ENCODE measurements at places on chromosomes 7 and 10.

DNA sequence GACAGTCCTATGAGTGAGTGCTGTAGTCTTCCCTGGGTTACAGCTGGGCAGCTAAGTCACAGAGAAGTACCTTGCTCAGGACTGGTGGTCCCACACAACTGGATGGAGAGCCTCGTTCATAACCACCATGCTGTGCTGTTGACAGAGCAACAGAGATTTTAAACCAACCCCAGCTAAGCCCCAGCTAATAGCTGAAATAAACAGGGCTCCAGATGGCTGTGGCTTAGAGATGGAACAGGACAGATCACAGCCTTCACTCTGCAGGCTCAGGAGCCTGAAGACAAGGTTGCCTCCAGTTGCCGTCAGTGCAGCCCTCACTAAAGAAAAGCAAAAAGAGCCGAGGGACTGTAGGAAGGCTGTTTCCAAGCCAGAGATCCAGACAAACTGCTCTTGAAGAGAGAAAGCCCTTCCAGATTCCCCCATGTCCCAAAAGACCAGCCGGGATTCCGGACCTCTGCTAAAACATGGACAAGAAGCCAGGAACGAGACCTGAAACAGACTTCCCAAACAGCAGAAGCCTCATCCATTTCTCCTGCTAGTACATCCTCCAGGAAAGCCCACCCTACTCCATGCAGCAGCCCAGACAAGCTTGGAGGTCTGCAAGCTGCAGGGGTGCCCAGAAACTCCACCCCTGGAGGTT lies 4.2 kb downstream of the HTRA1 start:
- DNase-seq = no peak

DNA sequence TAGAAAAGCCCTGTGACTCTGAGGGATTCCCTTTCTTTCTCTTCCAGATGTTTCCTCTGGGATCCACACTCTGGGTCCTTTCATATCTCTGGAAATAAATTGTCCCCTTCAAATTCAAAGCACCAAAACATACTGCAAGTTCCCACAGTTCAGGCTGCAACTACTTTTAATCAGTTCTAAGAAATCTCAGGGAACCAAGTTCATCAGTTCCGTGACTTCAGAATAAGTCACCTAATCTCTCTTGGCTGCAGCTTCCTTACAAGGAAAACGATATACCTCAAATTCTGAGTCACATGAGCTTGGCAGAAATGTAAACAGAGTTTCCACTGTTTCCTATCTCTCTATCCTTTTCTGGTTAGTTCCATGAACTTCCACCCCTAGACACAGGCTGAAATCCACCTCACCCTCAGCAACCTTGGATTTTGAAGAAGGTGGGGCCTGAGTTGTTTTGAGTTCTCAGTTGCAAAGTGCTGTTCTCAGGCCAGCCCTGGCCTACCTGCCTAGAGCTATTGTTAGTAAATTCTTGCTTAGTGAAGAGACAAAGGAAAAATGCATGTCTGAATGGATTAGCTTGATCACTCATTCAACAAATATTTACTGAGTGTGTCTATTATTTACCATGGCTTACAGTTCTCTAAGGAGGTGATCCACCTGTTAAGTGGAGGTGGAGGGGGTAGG lies 59.3 kb upstream of the IL6 start:
- no peak for DNase-seq

- DNase-seq = no peak
These were observed 12.6 kb upstream of the VSTM2A start for GRCh38 chr7:54529568-54529967.

DNA sequence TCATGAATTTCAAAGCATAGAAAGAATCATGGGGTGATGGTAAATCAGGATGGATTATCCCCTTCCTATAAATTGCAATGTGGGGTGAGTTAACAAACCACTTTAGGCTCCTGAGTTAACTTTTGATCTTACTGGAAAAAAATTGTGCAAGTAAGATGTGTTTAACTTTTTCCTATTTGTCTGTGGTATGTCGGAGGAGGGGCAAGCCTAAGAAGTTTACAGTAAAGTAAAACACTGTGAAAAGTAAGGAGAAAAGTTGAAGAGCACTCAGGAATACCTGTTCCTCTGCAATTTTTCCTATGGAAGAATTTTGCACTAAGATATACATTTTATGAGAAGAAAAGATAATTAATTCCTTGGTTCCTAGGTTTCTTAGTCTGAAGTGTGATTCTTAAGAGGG lies 44.4 kb downstream of the IFIT5 start:
- DNase-seq = no peak

- no peak for DNase-seq
These were observed 7.8 kb upstream of the FAM20C start for GRCh38 chr7:184294-185264.

Data from stimulated activated CD4-positive, alpha-beta T cell treated with anti-CD3 and anti-CD28 coated beads, Interleukin-1b, Interleukin-23, amount 100 ng/mL, for 1 hour (primary cell).